ENCODE measurements at places on chromosomes 16 and 17. TPM values are rescaled to one million over a fixed set of nuclear protein-coding genes. Genes with fewer than 3 reads are reported as not detected.

GP1BA gene
- total RNA-seq = not detected

BAIAP3 gene
- 0.88 TPM for total RNA-seq

GRCh38 chr17:57096472-57097202, 11.6 kb downstream of the AKAP1 start:
- DNase-seq = no peak

GCGR gene
- not detected for total RNA-seq

FLII gene
- 397 TPM for total RNA-seq

ATP2C2 gene
- not detected for total RNA-seq

USH1G gene
- total RNA-seq = not detected

RND2 gene
- total RNA-seq = 0.53 TPM

NTN1 gene
- total RNA-seq = 0.18 TPM

- DNase-seq = peak; percentile 31
Measured at GRCh38 chr17:49694847-49695697, 12.7 kb downstream of the SLC35B1 start.

DNA sequence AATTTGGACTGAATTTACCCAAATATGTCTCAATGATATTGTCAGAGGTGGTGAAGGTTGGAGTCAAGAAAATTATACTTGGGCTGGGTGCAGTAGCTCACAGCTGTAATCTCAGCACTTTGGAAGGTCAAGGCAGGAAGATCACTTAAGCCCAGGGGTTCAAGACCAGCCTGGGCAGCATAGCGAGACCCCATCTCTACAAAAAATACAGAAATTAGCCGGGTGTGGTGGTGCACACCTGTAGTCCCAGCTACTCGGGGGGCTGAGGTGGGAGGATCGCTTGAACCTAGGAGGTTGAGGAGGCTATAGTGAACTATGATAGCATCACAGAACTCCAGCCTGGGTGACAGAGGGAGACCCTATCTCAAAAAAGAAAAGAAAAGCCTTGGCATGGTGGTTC, 40.9 kb downstream of the LAT start:
- DNase-seq = no peak

KCNH6 gene
- not detected for total RNA-seq

DNA sequence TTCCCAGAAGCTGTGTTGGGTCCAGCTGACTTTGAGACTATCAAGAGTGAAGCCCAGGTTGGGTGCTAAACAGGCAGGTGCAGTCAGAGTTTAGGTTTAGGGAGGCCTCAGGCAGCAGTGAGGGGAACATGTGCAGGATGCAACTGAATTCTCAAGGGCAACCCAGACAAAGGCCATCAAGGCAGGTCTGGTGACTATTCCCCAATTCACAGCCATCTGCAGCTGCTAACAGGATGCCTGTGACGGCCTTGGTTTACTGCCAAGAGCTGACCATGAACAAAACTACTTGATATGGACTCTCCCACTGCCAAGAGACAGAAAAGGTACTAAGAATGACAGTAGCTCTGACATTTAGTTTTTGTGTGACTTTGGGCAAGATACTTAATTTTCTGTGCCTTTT, 45.2 kb upstream of the BCAR1 start:
- peak; percentile 86 for DNase-seq

BCAS3 gene
- 24.3 TPM for total RNA-seq

DNA sequence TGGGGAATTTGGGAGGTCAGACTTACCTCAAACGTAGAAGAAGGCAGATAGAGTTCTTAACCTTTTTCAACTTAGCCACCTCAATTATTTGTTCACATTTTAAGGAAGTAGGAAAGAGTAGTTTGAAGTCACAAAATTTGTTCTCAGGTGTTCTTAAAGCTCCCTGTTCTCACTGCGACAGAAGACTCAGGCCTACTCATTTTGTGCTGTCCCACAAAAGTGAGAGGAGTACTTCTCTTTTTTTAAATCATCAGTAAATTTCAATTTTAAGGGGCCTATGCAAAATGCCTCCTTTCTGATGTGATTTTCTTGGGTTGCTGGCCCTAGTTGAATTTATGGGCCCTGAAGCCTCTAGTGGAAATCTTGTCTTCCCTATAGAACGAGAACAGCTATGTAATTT, 133.4 kb downstream of the MAP2K6 start:
- DNase-seq = no peak

DNA sequence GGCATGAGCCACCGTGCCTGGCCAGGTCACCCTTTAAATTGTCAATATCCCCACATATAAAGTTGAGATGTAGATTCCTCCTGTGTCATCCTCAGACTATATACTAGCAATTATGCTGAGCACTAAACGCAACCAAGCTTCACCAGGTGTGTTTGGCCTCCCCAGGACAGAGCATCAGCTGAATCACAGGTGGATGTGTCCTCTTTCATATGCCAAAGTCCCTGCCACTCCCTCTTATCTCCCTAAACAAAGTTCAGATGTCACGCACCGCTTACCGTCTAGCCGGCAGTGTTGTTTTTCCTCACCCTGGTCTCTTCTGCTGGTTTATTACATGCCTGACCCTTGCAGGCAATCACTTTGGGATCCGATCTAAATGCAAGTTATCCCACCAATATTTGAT, 43.8 kb upstream of the ARHGAP44 start:
- DNase-seq = no peak

GRCh38 chr17:1627982-1628855, at the start of gene SLC43A2:
TSS of gene SLC43A2 (minus strand) at chr17:1628834. CDS start at chr17:1627874, 960 bp downstream.
- DNase-seq = peak; percentile 83

ODF4 gene
- not detected for total RNA-seq

DNA sequence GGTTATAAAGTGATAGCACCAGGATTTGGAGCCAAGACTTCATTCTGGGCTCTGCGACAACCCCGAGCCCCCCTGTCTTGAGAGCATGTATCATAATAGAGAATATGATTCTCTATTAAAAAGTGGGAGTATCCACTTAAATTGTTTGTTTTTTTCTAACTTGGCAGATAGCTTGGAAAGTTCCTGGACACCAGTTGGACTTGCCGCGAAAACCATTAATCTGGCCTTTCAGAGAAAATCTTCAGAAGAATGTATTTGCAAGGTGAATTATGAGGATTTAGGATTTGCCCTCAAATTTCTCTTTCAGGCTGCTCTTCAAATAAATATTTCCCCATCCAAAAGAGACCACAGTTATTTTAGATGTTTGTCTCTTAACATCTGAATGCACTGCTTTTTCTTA, 53.5 kb downstream of the MARCHF10 start:
- DNase-seq = no peak

DLX3 gene
- not detected for total RNA-seq

ABCA6 gene
- 30.5 TPM for total RNA-seq

GRCh38 chr17:75571197-75571884, 16.3 kb upstream of the MYO15B start:
- DNase-seq = peak; percentile 21

DNA sequence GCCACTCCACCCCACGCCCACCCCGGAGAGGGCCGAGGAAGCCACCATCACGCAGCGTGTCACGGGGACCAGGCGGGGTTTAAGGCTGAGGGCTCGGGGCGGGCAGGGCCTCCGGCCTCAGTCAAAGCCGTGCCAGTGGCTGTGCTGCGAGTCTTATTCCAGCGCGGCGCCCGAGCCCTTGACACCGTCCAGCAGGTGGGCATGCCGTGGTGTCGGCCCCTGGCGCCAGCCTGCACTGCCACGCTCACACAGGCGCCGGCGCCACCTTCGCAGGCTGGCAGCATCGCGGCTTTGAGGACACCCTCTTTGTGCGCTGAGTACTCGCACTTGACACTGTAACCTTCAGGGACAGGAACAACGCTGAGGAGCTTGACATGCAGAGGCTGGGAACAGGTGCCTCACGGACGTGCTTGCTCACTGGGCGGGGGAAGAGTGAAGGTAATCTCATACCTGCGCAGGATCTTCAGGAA, 34.0 kb upstream of the ZNF629 start:
- DNase-seq = no peak

DNA sequence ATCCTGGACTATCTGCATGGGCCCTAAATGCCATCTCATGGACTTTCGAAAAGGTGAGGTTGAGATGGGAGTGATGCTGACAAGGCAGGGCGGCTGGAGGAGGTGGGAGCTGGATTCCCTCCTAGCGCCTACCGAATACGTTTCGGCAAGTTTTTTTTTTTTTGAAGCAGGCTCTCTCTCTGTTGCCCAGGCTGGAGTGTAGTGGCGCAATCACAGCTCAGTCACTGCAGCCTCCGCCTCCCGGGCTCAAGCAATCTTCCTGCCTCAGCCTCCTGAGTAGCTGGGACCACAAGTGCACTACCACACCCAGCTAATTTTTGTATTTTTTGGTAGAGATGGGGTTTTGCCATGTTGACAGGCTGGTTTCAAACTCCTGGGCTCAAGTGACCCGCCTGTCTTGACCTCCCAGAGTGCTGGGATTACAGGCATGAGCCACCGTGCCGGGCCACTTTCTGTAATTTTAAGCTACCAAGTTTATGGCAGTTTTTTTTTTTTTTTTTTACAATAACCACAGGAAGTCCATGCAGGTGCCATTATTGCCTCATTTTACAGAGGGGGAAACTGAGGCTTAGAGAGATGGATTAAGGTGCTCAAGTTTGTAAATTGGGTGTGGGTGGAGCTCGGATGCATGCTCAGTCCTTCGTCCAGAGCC, 246.4 kb downstream of the PRKCA start:
- DNase-seq = no peak

KRTAP1-5 gene
- not detected for total RNA-seq

ALOX15B gene
- total RNA-seq = not detected

DNA sequence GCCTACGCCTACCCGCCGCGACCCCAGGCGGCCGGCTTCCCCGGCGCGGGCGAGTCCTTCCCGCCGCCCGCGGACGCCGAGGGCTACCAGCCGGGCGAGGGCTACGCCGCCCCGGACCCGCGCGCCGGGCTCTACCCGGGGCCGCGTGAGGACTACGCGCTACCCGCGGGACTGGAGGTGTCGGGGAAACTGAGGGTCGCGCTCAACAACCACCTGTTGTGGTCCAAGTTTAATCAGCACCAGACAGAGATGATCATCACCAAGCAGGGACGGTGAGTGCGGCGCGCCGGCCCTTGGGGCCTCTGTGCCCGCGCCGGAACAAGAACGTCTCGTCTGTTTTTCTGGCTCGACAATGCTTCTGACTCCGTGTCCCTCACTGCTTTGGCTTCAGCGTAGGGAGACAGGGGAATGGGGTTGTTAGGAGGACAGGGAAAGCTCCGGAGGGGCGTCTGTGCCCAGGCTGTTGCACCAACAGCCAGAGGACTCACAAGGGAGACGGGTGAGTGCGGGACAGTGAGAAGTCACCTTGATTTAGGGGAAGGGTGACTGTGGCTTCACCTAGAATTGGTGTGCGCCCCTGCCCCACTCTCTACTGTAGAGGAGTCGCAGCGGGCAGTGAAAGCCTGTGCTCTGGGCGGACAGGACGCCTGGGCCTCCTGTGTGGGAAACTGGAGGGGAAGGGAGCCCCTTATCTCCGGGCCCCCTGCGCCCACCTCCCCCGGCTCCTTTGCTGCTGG, 806 bp downstream of the TBX21 start:
- DNase-seq = no peak

GRCh38 chr17:64252831-64253230, 10.2 kb downstream of the TEX2 start:
- DNase-seq = no peak

UTS2R gene
- not detected for total RNA-seq

- DNase-seq = peak; percentile 73
Measured at GRCh38 chr17:5630434-5630833, 46.1 kb upstream of the NLRP1 start.

SECTM1 gene
- 0.46 TPM for total RNA-seq

KRTAP1-1 gene
- total RNA-seq = not detected

DNA sequence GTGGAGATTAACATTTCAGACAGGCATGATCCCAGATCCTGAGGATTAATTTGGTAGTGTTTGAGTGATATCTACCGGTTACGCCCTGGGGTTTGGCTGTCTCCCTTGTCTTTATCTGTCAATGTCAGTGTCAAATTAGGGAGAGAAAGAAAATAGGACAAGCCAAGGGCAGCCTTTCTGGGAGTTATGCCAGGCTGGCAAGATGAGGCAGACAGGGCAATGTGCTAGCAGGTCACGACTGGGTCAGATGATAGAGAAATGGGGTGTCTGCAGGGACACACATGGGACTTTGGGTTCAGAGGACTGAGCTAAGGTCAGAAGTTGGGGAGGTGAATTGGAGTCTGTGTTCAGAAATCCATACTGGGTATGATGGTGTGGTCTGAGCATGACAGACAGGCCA, 27.4 kb upstream of the LYRM9 start:
- DNase-seq = no peak

DNA sequence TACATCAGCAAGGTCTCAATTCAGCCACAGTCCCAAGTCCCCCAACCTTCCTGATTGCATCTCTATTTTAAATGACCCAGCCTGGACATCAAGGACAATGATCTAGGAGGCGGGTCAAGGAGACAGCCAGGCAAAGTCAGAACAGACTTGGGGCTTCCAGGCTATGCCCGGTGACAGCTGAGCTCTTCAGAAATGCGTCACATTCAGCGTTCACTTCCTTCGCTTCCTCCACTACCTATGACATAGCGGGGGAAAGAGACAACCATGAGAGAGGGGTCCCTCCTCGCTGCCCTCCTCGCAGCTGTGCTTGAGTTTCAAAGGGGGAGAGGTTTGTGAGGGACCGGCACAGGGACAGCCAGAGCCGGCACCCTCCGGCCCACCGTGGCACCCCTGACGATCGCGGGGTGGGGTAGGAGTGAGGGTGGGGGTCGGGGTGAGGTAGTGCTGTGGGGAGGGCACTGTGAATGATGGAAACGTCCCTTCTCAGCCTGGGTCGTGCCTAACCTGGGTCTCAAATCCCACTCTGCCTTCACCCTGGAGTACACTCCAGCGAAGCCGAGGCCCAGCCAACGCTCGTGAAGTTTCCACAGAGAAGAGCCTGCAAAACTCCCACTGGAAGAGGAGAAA, 12.3 kb upstream of the LGALS3BP start:
- DNase-seq = no peak

NPIPB4 gene
- 225 TPM for total RNA-seq

PTX4 gene
- 0.31 TPM for total RNA-seq

DNA sequence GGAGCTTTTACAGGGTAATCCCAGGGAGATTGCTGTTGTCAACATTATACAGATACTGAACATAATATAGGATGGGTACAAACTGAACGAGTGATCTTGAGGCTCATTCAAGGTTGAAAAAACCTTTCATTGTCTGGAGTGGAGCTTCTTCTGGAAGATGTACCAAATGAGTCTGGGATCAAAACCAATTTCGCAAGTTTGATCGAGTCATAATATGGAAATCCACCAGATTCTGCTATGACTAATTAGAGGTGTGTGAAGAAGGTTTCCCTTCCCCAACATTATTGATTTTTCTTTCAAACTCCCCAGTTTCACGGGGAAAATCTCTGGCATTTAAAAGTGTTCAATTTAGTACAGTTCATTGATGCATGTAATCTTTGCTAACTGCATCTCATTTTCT, 324.1 kb downstream of the ZFHX3 start:
- DNase-seq = no peak

Data from endothelial cell of umbilical vein (primary cell).